ENCODE measurements at places on chromosomes 16 and 17. TPM values are rescaled to one million over a fixed set of nuclear protein-coding genes. Genes with fewer than 3 reads are reported as not detected.

- H3K4me3 ChIP-seq = no peak overlapping the region
- no peak for DNase-seq
- no peaks in the 10 kb centered on the region for H3K36me3 ChIP-seq
- no peaks in the 10 kb centered on the region for H3K27me3 ChIP-seq
Observed at GRCh38 chr16:80741724-80742123, 62.7 kb downstream of the CDYL2 start.

DNA sequence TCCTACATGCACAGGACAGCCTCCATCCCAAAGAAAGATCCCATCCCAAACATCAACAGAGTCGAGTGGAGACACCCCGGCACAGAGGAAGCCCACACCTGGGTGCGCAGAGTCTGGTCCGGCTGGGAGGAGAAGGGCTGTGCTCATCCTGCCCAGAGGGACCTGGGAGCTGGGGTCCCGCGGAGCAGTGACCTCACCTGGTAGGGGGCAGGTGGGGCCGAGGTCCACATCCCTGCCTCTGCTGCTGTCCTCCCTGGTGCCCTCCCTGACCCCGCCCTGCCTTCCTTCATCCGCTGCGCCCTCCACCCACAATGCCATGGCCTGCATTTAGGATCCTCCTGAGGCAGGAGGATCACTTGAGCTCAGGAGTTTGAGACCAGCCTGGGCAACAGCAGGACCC lies 2.9 kb downstream of the C16orf90 start:
- no peak overlapping the region for H3K27ac ChIP-seq
- no peaks in the 10 kb centered on the region for H3K27me3 ChIP-seq
- no peaks in the 10 kb centered on the region for H3K4me1 ChIP-seq
- no peak for DNase-seq
- no peaks in the 10 kb centered on the region for H3K36me3 ChIP-seq

GRCh38 chr17:64538508-64539130 lies 31.8 kb downstream of the CEP95 start:
- peaks cover 46% of the 10 kb centered on the region for H3K36me3 ChIP-seq
- H3K4me3 ChIP-seq = no peak overlapping the region
- H3K27ac ChIP-seq = peak overlapping the region; percentile 22
- H3K27me3 ChIP-seq = no peaks in the 10 kb centered on the region
- DNase-seq = no peak

DNA sequence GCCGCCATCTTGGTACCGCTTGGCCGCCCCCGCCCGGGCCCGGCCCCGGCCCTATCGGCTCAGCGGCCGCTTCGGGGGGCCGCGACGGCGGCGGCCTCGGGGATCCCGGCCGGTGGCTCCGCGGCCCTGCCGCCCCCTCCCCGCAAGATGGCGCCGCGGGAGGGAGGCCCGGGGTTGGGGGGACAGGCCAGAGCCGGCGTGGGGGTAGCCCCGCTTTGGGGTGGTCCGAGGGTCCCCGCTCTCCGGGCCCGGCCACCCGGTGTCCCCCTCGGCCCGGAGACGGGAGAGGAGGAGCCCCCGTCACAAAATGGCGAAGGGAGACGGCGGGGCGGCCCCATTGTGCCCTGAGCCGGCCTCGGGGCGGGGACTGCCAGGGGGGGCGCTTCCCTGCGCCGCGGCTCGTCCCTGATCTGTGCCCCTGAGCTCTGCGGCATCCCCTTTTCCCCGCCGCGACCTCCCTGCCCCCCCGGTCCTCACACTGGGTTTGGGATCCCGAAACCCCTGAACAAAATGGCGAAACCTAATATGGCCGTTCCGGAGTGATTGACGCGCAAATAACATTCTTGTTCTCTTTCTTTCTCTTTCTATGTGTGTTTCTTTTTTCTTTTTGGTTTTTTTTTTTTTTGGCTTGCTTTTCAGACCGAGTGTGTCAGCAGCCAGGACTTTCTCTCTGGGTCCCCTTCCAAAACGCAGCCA lies 986 bp downstream of the HAPSTR1 start:
- peak overlapping the region; percentile 97 for H3K27ac ChIP-seq
- peaks cover 50% of the 10 kb centered on the region for H3K4me1 ChIP-seq
- no peaks in the 10 kb centered on the region for H3K27me3 ChIP-seq
- peak; percentile 90 for DNase-seq

DNA sequence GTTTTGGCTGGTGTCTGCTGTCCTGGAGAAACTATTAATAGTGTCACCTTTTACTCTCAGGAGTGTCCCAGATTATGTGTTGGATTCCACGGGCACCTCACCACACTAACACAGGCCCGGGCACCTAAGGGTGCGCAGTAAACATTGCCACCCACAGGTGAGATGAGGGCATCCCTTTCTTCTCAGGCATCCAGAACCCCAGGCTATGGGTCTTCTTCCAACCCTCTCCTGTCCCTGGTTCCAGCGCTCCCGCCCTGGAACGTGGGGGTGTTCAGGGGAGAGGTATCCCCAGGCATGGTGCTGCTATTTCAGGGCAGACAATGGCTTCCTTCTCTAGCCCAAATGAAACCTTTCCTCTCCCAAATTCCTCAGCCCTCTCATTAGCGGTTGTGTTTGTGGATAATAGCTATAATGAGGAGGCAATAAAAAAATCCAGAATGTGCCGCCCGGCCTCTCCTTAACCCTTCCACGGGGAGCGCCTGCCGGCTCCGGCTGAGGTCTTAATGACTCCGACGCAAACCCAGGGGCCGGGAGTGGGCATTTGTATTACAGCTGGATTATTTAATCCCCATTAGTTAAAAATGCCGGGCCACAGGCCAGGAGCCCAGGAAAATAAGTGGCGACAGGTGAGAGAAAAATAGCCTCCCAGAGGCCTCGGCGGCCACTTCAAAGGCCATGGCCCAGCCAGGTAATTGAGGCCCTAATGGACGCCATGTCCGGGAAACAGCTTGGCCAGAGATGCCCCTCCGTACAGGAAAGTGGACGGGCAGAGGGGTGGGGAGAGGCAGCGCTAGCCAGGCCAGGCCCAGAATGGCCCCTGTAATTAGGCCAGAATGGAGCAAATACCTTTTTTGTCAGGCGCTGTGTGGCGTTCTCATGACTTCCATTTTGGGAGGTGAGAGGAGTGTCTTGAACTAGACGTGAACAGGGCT lies 102.8 kb downstream of the IRX5 start:
- no peaks in the 10 kb centered on the region for H3K27me3 ChIP-seq
- DNase-seq = peak; percentile 6
- no peaks in the 10 kb centered on the region for H3K4me1 ChIP-seq
- H3K27ac ChIP-seq = no peak overlapping the region
- no peak overlapping the region for H3K4me3 ChIP-seq

DNA sequence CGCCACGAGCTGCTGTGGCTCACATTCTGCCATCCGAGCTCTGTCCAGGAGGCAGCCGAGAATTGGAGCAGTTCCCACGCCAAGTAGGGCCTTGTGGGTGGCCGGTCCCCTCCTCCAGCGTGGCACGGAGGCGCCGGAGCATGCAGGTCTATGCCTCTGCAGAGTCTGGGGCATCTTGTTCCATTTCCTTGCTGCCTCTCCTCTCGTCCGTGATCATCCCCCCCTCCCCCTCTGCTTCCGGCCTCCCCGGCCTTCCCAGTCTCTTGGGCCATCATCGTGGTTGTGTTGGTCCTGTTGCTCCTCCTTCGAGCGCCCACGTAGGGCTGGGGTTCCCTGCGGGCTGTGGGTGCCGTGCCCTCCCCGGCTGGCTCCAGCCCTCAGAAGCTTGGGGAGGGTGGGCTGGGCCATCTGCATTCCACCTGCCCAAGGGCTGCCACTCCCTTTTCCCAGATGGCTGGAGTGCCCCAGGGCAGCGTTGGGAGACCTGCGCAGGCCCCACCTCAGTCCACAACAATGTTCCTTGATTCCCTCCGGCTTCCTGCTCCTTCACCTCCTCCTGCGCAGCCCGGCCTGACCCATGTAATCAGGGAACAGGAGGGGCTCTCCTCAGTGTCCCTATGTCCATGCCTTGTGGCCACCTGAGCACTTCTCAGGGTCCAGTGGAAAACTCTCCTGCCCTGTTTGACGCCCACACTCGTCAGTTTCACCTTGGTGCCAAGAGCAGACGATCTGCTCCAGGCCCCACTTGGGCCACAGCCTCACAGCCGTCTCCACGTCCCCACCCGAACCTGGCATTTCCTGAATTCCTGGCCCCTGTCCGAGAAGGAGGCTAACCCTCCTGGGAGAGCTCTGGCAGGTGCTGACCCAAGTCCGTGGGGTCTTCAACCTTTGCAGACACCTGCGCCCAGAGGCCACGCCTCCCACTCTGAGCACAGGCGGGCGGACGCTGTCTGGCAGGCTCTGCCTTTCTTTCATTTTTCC lies 37.1 kb downstream of the BAIAP2 start:
- peak overlapping the region; percentile 77 for H3K27ac ChIP-seq
- H3K36me3 ChIP-seq = peaks cover 43% of the 10 kb centered on the region
- no peak overlapping the region for H3K4me3 ChIP-seq
- peaks cover 17% of the 10 kb centered on the region for H3K4me1 ChIP-seq
- no peaks in the 10 kb centered on the region for H3K27me3 ChIP-seq
- DNase-seq = peak; percentile 85

DNA sequence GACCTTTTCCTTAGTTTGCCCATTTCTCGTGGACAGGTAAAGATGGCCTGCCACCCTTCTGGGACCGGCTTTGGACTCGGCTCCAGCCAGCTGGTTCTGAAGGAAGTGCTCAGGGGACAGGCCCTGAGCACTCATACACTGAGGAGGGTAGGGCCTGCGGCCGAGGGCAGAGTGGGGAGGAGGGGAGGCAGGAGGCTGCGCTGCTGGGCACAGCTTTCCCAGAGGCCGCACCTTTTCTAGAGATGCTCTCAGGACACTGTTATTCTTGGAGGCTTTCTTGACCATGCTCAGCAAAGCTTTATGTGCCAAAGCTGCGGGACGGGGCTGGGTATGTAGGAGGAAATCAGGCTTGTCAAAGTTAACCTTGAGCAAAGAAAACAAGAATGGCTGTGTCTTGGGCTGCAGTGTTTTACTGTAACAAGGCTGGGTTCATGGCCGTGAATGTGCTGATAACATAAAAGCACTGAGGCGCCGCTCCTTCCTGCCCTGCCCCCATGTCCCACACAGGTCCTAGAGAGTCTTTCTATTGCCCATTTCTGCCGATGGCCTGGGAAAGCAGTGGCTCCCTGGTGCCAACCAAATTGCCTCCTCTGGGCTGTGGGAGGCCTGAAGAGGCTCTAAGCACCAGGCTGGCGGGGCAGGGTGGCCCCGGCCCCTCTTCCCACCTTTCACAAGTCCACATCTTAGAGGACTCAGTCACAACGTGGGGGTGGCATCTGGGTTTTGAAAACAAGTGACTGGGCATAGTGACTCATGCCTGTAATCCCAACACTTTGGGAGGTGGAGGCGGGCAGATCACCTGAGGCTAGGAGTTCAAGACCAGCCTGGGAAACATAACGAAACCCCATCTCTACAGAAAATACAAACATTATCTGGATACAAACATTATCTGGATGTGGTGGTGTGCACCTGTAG lies 22.3 kb upstream of the TIMP2 start:
- no peak overlapping the region for H3K27ac ChIP-seq
- H3K27me3 ChIP-seq = no peaks in the 10 kb centered on the region
- no peaks in the 10 kb centered on the region for H3K36me3 ChIP-seq
- no peak overlapping the region for H3K4me3 ChIP-seq
- no peaks in the 10 kb centered on the region for H3K4me1 ChIP-seq

GRCh38 chr16:48592839-48593429 lies 17.0 kb downstream of the N4BP1 start:
- no peaks in the 10 kb centered on the region for H3K27me3 ChIP-seq
- H3K4me3 ChIP-seq = no peak overlapping the region
- DNase-seq = no peak

- H3K36me3 ChIP-seq = no peaks in the 10 kb centered on the region
- no peak for DNase-seq
- H3K27me3 ChIP-seq = no peaks in the 10 kb centered on the region
- no peaks in the 10 kb centered on the region for H3K4me1 ChIP-seq
Observed at GRCh38 chr16:78364556-78364880, 265.1 kb downstream of the WWOX start.

GDPD3 gene
- 3.0 TPM for total RNA-seq

MAZ gene
- total RNA-seq = 83.7 TPM

NPIPB13 gene
- 2.1 TPM for total RNA-seq

RPUSD1 gene
- 14.5 TPM for total RNA-seq

Measured in upper lobe of left lung (tissue), 6 donors.